Left kidney (tissue), 8 donors: ENCODE measurements at places on chromosomes 7 and 10. TPM values are rescaled to one million over a fixed set of nuclear protein-coding genes. Genes with fewer than 3 reads are reported as not detected.
A peak's percentile ranks its signal among the peaks of the same experiment; 100 is the strongest.

The HMX2 gene
- polyA plus RNA-seq, result 0.75 TPM

The CYP3A7 gene
- polyA plus RNA-seq, result 1.2 TPM

The PPP1R17 gene
- polyA plus RNA-seq, result not detected

The MYL10 gene
- polyA plus RNA-seq, result 0.37 TPM

The WBP1L gene
- 41.7 TPM for polyA plus RNA-seq

The TLL2 gene
- 0.78 TPM for polyA plus RNA-seq

The ADAM8 gene
- 2.4 TPM for polyA plus RNA-seq

The NEUROD6 gene
- not detected for polyA plus RNA-seq

The SLC25A13 gene
- polyA plus RNA-seq, result 47.9 TPM

The GSTO2 gene
- 52.8 TPM for polyA plus RNA-seq

The HOXA6 gene
- 26.5 TPM for polyA plus RNA-seq

The CAMK2B gene
- 1.7 TPM for polyA plus RNA-seq

The ZNF365 gene
- 0.48 TPM for polyA plus RNA-seq

The GHRHR gene
- polyA plus RNA-seq, result 0.33 TPM

The USP6NL gene
- polyA plus RNA-seq, result 30.0 TPM

GRCh38 chr7:30896036-30896435 lies 15.6 kb upstream of the AQP1 start:
- DNase-seq, result no peak

DNA sequence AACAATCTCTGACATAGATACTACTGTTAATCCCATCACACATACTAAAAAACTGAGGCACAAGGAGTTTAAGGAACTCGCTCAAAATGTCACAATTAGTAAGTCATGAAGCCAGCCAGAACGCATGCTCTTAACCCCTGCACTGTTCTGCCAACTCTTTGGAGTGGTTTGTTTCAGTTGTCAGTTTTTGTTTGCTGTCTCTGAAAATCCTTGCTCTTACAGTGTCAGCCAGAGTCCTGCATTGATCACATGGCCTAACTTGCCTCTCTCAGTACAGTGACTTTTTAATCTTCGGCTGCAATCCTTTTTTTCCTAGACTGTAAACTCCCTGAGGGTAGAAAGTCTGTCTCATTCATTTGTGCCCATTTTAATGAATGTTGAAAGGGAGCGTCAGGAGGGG lies 753.8 kb downstream of the AUTS2 start:
- DNase-seq, result no peak

GRCh38 chr10:120086066-120086465 lies 193.5 kb downstream of the SEC23IP start:
- DNase-seq, result no peak

GRCh38 chr7:140005754-140006503 lies 56.8 kb downstream of the PARP12 start:
- no peak for DNase-seq

GRCh38 chr10:2681891-2682290 lies 385.5 kb upstream of the PFKP start:
- no peak for DNase-seq

DNA sequence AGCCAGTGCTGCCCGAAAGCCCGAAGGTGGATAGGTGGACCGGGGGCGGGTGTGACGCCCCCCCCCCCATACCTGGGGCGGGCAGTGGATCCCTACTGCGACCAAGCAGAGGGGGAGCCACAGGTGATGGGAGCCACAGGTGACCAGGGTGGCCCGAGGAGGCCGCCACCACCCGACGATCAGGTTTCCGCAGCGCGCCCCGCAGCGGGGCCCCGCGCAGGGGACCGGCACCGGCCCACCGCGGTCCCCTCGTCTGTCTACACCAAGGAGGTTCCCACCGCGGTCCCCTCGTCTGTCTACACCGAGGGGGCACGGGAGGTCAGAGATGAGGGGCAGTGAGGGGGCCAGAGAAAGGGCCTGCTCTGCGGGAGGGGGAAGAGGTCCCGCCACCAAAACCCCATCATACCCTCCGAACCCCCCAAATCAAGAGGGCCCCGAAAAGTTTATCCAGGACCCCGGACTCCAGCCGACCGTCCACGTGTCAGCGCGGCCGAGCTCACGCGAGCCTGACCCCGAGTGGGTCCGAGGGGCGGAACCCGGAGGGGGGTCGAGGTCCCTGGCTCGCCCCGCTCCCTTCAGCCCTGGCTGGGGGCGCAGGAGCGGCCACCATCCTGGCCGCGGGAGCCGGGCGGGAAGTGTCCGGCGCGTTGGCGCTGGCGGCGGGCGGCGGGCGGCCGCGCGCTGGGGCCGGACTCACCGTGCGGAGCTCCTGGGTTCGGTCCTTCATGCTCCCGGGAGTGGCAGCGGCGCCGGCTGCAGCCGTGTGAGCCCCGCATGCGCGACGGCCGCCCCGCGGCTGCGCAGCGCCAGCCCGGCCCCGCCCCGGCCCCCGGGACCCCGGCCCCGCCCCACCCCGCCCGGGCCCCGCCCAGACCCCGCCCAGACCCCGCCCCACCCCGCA lies at the start of gene STX1A:
Gene STX1A (minus strand): TSS at position 765 of the 901 bp plus-strand sequence. CDS start 38 bp downstream, at position 727.
- peak; percentile 58 for DNase-seq

- no peak for DNase-seq
Observed at GRCh38 chr10:64518456-64518855, 997.3 kb downstream of the REEP3 start.

DNA sequence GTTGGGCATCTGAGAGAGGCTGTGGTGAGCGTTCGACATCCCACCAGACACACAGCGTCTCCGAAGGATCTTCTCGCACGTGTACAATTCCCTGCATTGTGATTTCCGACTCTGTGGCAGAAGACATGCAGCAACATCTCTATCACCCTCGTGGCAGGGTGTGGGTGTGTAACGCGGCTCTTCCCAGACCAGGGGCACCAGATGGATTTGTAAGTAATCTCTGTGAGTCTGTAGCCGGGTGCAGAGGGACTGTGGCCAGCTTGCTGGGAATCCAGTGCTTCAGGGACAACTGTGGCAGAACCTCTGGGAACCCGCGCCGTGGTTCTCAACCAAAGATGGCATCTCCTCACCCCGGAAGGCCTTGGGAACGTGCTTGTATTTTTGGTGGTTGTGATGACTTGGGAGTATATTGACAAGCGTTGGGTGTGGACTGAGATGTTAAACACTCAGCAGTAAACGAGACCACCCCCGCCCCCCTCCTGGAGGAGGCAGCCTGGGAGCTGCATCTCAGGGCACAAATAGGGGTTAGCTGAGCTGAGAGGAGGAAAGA lies 21.2 kb downstream of the FOXL3 start:
- no peak for DNase-seq

- DNase-seq, result no peak
Observed at GRCh38 chr10:117003336-117003735, 1.7 kb downstream of the SHTN1 start.

GRCh38 chr10:1068380-1069361 lies 12.5 kb downstream of the WDR37 start:
- DNase-seq, result no peak

DNA sequence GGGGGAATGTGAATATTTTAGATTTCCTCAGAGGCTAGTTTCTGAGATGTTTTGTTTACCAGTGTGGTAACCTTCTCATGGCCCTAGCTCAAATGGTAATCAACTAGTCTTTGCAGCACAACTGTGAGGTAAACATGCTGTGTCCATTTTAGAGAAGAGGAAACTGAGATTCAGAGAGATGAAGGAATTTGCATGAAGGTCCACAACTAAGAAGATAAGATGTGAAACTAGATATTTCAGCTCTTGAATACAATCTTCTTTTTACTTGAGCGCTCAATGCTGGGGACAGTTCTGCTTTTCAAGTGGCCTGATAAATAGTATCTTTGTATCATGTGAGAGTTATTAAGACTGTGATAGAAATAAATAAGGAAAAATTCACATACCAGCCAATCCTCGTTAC lies 245.4 kb downstream of the AUTS2 start:
- no peak for DNase-seq

DNA sequence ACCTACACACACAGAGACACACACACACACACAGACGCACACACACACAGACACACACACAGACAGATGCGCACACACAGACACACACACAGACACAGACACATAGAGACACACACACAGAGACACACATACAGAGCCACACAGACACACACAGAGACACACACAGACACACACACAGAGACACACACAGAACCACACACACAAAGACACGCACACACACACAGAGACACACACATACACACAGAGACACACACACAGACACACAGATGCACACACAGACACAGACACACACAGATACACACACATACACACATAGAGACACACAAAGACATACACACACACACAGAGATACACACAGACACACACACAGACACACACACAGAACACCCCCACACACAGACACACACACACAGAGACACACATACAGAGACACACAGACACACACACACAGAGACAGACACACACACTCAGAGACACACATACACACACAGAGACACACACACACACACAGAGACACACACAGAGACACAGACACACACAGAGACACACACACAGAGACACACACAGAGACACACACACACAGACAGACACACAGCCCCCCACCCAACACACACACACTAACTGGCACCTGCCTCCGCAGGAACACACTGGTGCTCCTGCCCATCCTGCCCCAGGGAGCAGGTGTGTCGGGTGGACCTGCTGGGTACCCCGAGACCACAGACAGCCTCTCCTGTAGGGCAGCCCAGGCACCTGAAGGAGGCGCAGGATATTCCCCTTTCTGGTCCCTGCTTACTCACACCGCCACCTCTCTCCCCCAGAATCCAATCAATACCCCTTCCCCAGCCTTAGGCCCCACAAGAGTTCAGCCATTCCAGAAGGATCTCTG lies 5.4 kb upstream of the FZD9 start:
- no peak for DNase-seq

GRCh38 chr10:86364491-86365345 lies 1.9 kb downstream of the GRID1 start:
- no peak for DNase-seq

DNA sequence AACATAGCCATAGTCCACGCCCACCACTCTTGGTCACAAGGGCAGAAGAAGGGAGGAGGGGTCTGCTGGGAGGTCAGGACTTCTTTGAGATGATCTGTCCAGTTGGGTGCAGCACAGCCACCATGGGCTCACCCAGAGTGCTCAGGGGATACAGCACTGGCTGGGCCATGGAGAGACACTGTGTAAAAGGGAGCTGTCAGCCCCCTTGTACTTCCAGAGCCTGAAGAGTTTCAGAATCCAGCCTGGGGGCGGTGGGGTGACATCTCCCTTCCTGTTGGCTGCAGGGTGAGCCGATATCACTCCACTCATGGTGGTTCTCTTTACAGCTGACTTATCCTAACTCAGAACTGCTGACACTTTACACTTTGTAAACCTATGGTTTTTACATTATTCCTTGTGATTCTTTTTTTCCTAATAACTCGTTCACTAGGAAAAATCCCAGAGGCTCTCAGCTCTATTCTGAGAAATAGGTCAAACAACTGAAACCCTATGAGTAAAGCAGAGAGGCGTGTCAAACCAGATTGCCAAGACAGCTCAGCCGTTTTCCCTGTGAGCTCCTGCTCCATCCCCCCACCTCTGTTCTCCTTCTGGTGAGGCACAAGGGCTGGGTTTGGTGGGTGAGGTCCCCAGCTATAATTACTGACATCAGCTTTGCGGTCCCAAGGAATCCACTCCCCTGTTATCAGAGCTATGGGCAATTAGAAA lies 3.2 kb upstream of the MRPS24 start:
- no peak for DNase-seq

DNA sequence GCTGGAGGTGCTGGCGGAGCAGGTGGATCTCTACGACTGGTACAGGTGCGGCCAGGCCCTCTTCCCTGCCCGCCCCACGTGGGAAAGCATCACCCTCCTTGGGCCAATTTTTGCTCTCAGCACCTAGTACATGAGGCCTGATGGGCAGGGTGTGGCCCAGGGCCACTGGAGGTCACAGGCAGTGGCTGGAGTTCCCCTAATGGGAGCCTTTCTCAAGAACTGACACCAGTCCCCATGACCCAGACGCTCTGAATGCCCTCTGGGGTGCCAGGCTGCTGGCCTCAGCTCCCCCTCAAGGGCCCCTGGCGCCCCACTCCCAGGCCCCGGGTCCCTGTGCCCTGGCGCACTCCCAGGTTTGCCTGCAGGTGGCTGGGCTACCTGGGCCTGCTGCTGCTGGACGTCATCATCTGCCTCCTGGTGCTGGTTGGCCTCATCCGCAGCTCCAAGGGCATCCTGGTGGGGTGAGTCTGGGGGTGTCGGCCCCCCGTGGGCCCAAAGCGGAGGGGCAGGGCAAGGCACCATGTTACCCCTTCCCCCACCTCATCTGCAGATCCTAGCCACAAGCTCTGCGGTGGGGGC lies 15.9 kb downstream of the TTYH3 start:
- DNase-seq, result no peak

DNA sequence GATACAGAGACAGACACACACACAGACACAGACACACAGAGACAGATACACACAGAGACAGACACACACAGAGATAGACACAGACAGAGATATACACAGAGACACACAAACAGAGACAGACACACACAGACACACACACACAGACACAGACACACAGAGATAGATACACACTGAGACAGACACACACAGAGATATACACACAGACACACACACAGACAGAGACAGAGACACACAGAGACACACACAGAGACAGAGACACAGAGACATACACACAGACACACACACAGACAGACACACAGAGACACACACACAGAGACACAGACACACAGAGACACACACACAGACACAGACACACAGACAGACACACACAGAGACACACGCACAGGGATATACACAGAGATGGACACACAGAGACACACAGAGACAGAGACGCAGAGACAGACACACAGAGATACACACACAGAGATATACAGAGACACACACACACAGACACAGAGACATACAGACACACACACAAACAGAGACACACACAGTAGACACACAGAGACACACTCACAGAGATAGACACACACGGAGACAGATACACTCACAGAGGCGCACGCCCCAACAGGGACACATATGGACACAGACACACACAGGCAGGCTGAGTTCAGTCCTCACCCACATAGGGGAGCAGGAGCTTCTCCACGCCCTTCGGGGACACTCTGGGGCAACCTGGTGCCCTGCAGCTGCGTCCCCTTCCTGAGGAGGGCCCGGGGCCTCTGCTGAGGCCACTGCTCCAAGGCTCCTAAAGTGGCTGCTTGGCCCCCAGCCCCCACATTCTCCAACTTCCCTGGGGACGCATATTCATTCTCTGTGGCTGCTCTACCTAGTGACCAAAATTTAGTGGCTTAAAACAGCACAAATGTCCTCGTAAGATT lies 10.3 kb upstream of the PPP2R2D start:
- no peak for DNase-seq

GRCh38 chr10:24382045-24382444 lies 173.1 kb downstream of the KIAA1217 start:
- no peak for DNase-seq

GRCh38 chr10:109892931-109893330 lies 30.4 kb downstream of the XPNPEP1 start:
- DNase-seq, result no peak

GRCh38 chr7:117492649-117493048 lies 12.8 kb downstream of the CFTR start:
- no peak for DNase-seq

GRCh38 chr10:48498940-48499510 lies 105.8 kb downstream of the ARHGAP22 start:
- no peak for DNase-seq

- DNase-seq, result no peak
Observed at GRCh38 chr10:104380336-104380735, 26.7 kb downstream of the CFAP58 start.
